IPS DF 6.9 (cell line): ENCODE measurements at places on chromosomes 1 and 21.

DNA sequence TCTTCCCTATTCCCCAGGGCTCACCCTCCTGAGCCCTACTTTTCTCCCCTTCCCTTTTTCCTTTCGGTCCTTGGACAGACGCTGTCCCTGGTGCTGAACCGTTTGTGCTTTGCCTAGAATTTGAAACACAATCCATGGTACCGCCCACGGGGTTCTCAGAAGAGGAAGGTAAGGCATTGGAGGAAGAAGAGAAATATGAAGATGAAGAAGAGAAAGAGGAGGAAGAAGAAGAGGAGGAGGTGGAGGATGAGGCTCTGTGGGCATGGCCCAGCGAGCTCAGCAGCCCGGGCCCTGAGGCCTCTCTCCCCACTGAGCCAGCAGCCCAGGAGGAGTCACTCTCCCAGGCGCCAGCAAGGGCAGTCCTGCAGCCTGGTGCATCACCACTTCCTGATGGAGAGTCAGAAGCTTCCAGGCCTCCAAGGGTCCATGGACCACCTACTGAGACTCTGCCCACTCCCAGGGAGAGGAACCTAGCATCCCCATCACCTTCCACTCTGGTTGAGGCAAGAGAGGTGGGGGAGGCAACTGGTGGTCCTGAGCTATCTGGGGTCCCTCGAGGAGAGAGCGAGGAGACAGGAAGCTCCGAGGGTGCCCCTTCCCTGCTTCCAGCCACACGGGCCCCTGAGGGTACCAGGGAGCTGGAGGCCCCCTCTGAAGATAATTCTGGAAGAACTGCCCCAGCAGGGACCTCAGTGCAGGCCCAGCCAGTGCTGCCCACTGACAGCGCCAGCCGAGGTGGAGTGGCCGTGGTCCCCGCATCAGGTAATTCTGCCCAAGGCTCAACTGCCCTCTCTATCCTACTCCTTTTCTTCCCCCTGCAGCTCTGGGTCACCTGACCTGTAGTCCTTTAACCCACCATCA is 10.4 kb downstream of the BCAN start:
- peaks cover 2% of the 10 kb centered on the region for H3K4me1 ChIP-seq
- H3K27ac ChIP-seq = no peak overlapping the region
- no peaks in the 10 kb centered on the region for H3K36me3 ChIP-seq
- peaks cover 2% of the 10 kb centered on the region; the same call in 1 of the 2 replicates for H3K27me3 ChIP-seq
- no peak for DNase-seq
- H3K4me3 ChIP-seq = no peak overlapping the region

- H3K36me3 ChIP-seq = no peaks in the 10 kb centered on the region
- no peak for DNase-seq
- H3K4me1 ChIP-seq = no peaks in the 10 kb centered on the region
- H3K27ac ChIP-seq = no peak overlapping the region
These were observed 1.2 kb upstream of the PLEKHM2 start for GRCh38 chr1:15682936-15683341.

DNA sequence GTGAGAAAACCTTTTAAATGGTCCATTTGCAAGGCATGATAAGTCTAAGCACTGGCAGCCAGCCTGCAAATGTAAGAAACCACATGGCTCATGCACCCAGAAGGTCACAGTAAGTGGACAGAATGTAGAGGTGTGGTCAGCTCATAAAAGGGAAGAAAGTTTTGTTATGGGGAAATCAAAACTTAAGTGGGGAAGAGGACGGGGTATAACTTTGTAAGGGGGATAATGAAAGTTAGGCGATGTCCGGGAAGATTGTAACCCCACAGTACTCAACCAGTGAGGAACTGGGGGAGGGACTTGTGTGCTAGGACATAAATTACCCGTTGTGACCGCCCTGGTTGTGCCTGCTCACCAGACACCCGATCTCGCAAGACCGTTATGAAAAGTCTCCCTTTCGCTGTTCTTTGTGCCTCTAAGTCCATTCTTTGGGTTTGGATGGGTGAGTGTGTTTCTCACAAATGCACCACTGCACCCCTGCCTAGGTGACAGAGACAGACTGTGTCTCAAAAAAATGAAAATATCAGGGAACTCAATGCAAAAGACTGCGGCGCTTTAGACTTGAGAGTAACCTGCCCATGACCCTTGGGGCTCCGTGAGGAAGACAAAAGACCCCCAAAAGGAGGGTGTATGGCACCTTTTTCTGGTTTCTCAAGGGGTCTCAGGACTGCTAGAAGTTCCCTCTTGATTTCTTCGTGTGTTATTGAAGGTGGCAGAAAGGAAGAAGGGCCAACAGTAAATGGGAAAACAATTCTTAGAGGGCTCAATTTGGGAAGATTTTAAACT is 28.6 kb upstream of the ZNF496 start:
- H3K4me1 ChIP-seq = no peaks in the 10 kb centered on the region
- H3K4me3 ChIP-seq = no peak overlapping the region
- no peak for DNase-seq
- no peak overlapping the region for H3K27ac ChIP-seq
- no peaks in the 10 kb centered on the region for H3K27me3 ChIP-seq
- no peaks in the 10 kb centered on the region for H3K36me3 ChIP-seq

DNA sequence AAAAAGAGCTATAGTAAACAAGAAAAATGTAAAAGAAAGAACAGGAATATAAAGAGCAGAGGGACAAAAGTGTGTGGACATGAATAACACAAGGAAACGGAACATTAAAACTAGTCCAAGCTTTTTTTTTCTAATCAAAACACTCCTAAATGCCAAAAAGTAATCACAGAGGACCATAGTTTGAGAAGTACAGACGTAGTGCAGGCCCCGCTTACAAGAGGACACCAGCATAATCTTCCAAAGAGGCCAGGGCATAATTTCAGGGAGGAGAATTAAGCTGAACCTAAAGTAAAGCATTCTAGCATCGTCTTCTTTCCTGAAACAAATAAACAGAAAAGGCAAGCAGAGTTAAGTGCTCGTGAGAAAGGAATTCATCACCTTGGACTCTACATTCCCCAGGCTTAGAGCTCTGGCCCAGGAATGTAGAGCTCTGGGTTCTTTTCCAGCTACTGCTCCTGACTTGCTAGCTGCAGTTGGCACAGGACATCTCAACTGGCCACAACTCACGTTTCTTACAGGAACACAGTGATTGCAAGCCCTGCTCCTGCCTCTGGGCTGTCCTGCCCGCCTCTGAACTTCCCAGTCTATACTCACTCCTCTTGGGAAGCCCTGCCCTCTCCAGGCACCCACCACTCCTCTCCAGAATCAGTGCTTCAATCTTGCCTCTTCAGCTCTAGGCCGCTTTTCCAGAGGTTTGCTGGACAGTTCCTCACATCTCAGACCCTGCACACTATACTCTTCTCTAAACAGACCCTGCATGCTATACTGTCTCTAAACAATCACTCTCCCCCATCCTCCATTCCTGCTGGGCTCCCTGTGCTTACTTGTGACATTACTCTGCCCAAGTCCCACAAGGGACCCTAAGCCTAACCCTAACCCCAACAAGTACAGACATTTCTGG is 9.8 kb downstream of the RGS8 start:
- H3K27ac ChIP-seq = no peak overlapping the region
- H3K36me3 ChIP-seq = no peaks in the 10 kb centered on the region
- H3K27me3 ChIP-seq = no peaks in the 10 kb centered on the region
- H3K4me3 ChIP-seq = no peak overlapping the region
- H3K4me1 ChIP-seq = peaks cover 10% of the 10 kb centered on the region
- no peak for DNase-seq

DNA sequence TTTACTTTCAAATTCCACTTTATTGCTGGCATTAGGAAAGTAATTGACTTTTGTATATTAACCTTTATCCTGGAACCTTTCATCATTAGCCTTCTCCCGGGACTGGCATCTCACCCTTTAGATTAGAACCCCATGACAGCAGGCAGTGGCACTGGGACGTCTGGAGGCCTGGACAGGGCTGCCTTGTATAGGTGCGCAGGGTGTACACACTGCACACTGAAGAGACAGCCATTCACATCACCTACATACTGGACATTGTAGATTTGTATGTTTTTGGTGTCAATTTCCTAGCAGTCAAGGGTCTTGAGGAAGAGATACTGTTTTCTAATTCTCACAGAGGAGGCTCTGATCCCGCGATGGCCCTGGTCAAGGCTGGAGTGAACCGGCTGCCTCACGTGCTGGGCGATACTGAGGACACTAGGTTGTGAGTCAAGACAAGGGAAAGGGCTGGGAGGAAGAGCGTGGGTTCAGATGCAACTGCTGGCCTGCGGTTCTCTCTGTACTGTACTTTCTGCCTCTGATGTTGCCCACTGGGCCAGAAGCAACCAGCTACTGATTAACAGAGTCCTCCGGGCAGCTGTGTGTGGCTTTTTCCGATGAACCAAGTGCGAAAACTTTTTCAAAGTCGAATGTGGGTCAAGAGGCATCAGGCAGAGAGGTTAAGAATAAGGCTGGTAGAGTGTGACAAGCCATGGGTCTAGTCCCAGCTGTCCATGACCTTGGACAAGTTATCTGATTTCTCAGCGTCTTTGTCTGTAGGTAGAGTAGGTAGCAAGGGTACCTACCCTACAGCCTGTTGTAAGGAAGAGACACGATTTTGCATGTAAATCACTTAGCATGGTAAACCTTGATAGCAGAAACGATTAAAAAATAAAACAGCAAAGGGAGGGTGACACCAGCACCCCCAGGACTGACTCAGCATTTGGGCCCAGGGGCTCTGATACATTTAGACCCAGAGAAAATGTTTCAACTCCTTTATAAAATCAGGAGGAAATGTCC is 38.2 kb upstream of the SLC25A33 start:
- DNase-seq = no peak
- H3K4me1 ChIP-seq = no peaks in the 10 kb centered on the region
- no peaks in the 10 kb centered on the region for H3K27me3 ChIP-seq

- H3K4me1 ChIP-seq = no peaks in the 10 kb centered on the region
- H3K27me3 ChIP-seq = no peaks in the 10 kb centered on the region
- H3K4me3 ChIP-seq = no peak overlapping the region
- H3K27ac ChIP-seq = no peak overlapping the region
- no peak for DNase-seq
These were observed 270.0 kb upstream of the BRINP3 start for GRCh38 chr1:190747704-190748103.

GRCh38 chr1:114517348-114517747 is 6.3 kb upstream of the TRIM33 start:
- H3K4me1 ChIP-seq = no peaks in the 10 kb centered on the region
- no peak for DNase-seq
- H3K27ac ChIP-seq = no peak overlapping the region
- no peak overlapping the region for H3K4me3 ChIP-seq
- no peaks in the 10 kb centered on the region for H3K36me3 ChIP-seq
- H3K27me3 ChIP-seq = no peaks in the 10 kb centered on the region

GRCh38 chr21:27761623-27762022 is 794.7 kb upstream of the ADAMTS5 start:
- 0 out of 2 replicates have a peak, but pooled peaks cover 1% of the 10 kb centered on the region for H3K4me1 ChIP-seq
- no peak overlapping the region for H3K27ac ChIP-seq
- no peaks in the 10 kb centered on the region for H3K36me3 ChIP-seq
- no peak overlapping the region for H3K4me3 ChIP-seq
- no peak for DNase-seq
